Daoy (cell line): ENCODE measurements at places on chromosomes 13 and 19. TPM values are rescaled to one million over a fixed set of nuclear protein-coding genes. Genes with fewer than 3 reads are reported as not detected.

The HPN gene
- total RNA-seq, result not detected in 2 replicates

- no peak for DNase-seq
These were observed 791 bp downstream of the PRKD2 start for GRCh38 chr19:46715975-46716671.

- no peak for DNase-seq
These were observed 780.9 kb upstream of the KLHL1 start for GRCh38 chr13:70889163-70889562.

GRCh38 chr13:83773961-83774360 lies 108.3 kb downstream of the SLITRK1 start:
- no peak for DNase-seq

DNA sequence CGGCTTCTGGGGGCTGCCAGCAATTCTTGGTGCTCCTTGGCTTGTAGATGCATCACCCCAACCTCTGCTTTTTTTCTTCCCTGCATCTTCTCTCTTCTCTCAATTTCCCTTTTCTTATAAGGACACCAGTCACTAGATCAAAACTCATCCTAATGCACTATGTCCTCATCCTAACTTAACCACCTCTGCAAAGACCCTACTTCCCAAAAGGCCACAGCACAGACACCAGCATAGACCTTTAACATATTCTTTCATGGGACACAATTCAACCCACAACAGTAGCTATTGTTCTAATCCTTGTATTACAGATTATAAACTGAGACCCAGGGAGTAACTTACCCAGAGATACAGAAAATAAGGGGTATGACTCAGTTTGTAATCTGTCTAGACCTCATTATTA lies 47.0 kb downstream of the RUBCNL start:
- no peak for DNase-seq

The ZNF665 gene
- total RNA-seq, result 3.4 and 3.7 TPM in 2 replicates
